ENCODE measurements at places on chromosomes 7 and 10.

DNA sequence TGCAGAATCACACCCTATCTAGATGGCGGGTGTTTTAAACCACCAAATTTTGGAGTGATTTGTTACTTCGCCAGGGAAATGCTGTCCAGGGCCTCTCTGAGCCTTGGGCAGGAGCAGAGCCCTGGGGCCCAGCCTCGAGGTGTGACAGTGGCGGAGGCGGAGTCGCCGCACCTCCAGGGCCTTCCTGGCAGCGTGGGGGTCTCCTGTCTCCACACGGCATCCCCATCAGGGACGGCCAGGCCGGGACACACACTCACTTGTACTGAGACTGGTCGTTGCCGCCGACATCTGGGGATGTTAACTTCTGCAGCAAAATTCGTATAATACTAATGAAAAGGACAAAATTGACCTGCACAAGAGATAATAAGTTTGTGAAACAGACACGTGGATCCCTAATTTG lies 110.7 kb downstream of the VIPR2 start:
- DNase-seq = no peak

- no peak for DNase-seq
These were observed 6.3 kb upstream of the CSGALNACT2 start for GRCh38 chr10:43131906-43132305.

DNA sequence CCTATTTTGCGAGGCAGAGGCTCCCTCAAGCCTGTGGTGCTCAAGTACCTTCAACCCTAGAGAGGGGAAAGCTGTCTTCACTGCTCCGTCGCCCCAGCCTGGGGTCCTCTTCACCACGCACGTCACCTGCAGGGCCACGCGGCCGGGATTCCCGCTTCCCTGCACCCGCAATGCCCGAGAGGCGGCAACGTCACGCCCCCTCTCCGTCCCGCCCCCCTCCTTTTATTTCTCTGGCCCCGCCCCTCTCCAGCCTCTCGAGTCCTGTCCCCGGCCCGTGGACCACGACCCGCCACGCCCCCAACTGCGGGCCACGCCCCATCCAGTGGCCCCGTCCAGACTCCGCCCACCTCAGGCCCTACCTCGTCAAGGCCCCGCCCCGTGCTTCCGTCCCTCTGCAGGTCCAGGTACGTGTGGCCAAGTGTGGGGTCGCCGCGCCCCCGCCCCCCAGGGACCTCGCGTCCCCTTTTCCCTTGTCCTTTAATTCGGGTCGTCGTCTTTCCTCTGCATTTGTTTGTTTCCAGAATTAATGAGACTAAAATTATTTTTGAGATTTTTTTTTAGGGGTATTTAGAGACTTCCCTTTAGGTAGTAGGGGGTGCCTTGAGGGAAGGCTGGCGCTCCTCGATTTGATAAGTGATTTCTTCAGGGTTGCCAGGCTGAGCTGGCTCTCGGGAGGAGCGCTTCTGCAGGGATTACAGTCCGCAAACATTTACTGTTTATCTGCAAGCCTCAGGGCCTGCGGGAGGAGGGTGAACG lies 69.8 kb upstream of the BAIAP2L1 start:
- no peak for DNase-seq

DNA sequence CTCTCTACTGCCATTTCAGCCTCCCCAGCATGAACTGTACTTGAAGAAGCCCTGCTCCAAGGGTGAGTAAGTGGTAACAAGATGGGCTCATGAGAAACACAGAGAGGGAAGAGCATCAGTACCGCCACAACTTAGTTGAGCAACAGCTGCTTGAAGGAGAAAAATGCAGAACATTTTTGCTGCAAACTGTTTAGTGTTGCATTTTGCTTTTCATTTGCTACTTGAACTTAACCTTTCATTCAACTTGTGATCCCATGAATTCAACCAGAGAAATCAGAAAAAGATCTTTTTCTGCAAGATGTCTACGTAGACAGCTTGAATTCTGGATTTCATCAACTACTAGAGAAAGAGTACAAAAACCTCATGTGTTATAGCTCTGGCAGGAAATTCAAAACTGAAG lies 40.7 kb downstream of the ANK3 start:
- peak; percentile 5 for DNase-seq

- DNase-seq = no peak
These were observed 111.2 kb downstream of the ZMIZ1 start for GRCh38 chr10:79179957-79180309.

DNA sequence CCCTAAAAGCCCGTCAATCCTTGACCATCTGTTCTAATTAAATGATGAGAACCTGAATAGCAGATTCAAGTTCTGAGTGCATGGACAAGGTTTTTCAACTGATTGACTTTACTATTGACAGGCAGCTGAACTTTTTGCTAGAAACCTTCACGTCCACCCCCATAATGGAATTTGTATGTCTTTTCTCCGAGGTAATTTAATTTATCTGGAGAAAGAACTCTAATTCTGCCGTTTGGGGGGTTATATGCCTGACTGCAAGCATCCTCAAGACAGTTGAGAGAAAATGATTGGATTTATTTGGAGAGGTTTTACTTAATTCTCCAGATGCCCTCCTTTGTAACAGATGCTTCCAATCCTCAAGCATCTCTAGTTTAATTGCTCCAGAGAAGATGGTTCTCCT lies 1053.4 kb upstream of the AUTS2 start:
- no peak for DNase-seq
